ENCODE measurements at places on chromosomes 7 and 10. TPM values are rescaled to one million over a fixed set of nuclear protein-coding genes. Genes with fewer than 3 reads are reported as not detected.

- H3K27ac ChIP-seq: no peak overlapping the region
- H3K27me3 ChIP-seq: peaks cover 77% of the 10 kb centered on the region
- no peak overlapping the region for H3K4me3 ChIP-seq
- no peaks in the 10 kb centered on the region for H3K36me3 ChIP-seq
- no peaks in the 10 kb centered on the region for H3K4me1 ChIP-seq
Measured at GRCh38 chr10:121526135-121526790, 72.0 kb downstream of the FGFR2 start.

GRCh38 chr10:87991946-87992345 is 128.5 kb downstream of the PTEN start:
- no peak for DNase-seq
- no peak overlapping the region for H3K4me3 ChIP-seq
- no peaks in the 10 kb centered on the region for H3K4me1 ChIP-seq

- H3K27ac ChIP-seq: no peak overlapping the region
- peak; percentile 25 for DNase-seq
- H3K4me3 ChIP-seq: no peak overlapping the region
- no peaks in the 10 kb centered on the region for H3K36me3 ChIP-seq
- no peaks in the 10 kb centered on the region for H3K4me1 ChIP-seq
Measured at GRCh38 chr10:42888504-42889095, 106.0 kb downstream of the BMS1 start.

- H3K4me3 ChIP-seq: no peak overlapping the region
- H3K4me1 ChIP-seq: no peaks in the 10 kb centered on the region
- no peaks in the 10 kb centered on the region for H3K27me3 ChIP-seq
- no peak for DNase-seq
- no peaks in the 10 kb centered on the region for H3K36me3 ChIP-seq
Measured at GRCh38 chr10:124928545-124928944, 13.4 kb upstream of the ZRANB1 start.

GRCh38 chr10:61406736-61407135 is 46.4 kb downstream of the TMEM26 start:
- no peaks in the 10 kb centered on the region for H3K36me3 ChIP-seq
- no peak overlapping the region for H3K4me3 ChIP-seq
- H3K27me3 ChIP-seq: no peaks in the 10 kb centered on the region
- H3K4me1 ChIP-seq: no peaks in the 10 kb centered on the region
- no peak overlapping the region for H3K27ac ChIP-seq
- no peak for DNase-seq

DNA sequence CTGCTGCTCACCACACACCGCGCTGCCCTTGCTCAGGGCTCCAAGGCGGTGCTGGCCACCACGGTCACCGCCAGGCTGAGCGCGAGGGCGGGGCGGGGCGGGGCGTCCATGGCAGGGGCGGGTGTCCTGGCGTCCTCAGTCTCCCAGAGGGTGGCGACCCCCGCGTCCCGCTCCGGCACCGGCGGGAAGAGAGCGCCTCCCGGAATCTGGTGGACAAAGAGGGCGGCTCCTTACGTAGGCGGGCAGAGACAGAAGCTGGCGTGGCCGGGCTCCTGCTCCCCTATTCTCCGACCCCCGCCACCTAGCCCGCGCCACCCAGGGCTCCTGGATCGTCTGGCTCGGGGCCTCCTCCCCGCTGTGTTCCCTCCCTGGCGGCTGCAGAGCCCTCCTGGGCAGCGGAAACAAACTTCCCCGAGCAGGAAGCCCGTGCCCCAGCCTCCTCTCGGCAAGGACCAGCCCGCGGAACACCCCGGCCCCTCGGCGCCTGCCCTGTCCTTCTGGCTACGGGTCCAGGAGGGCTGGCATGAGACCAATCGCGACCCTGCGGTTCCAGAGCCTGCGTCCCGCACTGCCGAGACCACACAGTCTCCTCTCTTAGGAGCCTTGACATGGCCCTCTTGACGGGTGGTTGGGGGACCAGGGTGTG is 133.8 kb upstream of the ZNF92 start:
- no peak overlapping the region for H3K27ac ChIP-seq
- no peaks in the 10 kb centered on the region for H3K36me3 ChIP-seq
- peaks cover 17% of the 10 kb centered on the region for H3K27me3 ChIP-seq
- H3K4me3 ChIP-seq: peak overlapping the region; percentile 42
- DNase-seq: no peak

Gene GBX1
- total RNA-seq: not detected

Measured in PC-9 (cell line).